ENCODE measurements at places on chromosomes 1 and 21. TPM values are rescaled to one million over a fixed set of nuclear protein-coding genes. Genes with fewer than 3 reads are reported as not detected.

The HES2 gene
- total RNA-seq, result 31.5 TPM

The DTL gene
- 15.7 TPM for total RNA-seq

The USP16 gene
- 29.0 TPM for total RNA-seq

The ARHGAP30 gene
- total RNA-seq, result 0.20 TPM

The IER5 gene
- total RNA-seq, result 20.6 TPM

The PTPRU gene
- total RNA-seq, result 3.8 TPM

The CCDC17 gene
- total RNA-seq, result 0.10 TPM

The RIMS3 gene
- total RNA-seq, result 0.10 TPM

The C1orf87 gene
- not detected for total RNA-seq

The CD1B gene
- total RNA-seq, result not detected

The UAP1 gene
- 107 TPM for total RNA-seq

The CYP4X1 gene
- total RNA-seq, result 0.33 TPM

The S100A5 gene
- not detected for total RNA-seq

The DSCAM gene
- total RNA-seq, result not detected

The RNU1-4 gene
- total RNA-seq, result not detected

The SIPA1L2 gene
- total RNA-seq, result 9.3 TPM

The GABRD gene
- 0.07 TPM for total RNA-seq

The CELA3A gene
- total RNA-seq, result not detected

The CFHR5 gene
- total RNA-seq, result not detected

The ACTL8 gene
- not detected for total RNA-seq

The PLA2G2C gene
- not detected for total RNA-seq

The GPR153 gene
- total RNA-seq, result 0.73 TPM

The ADAMTS1 gene
- 20.3 TPM for total RNA-seq

The RAVER2 gene
- total RNA-seq, result 16.3 TPM

The NAXE gene
- total RNA-seq, result 70.9 TPM

The SH3BGR gene
- total RNA-seq, result 0.39 TPM

The MATN1 gene
- total RNA-seq, result not detected

The PCP4L1 gene
- not detected for total RNA-seq

The RPE65 gene
- total RNA-seq, result not detected

All from mammary microvascular endothelial cell (primary cell).